ENCODE measurements at places on chromosomes 3 and 15.

DNA sequence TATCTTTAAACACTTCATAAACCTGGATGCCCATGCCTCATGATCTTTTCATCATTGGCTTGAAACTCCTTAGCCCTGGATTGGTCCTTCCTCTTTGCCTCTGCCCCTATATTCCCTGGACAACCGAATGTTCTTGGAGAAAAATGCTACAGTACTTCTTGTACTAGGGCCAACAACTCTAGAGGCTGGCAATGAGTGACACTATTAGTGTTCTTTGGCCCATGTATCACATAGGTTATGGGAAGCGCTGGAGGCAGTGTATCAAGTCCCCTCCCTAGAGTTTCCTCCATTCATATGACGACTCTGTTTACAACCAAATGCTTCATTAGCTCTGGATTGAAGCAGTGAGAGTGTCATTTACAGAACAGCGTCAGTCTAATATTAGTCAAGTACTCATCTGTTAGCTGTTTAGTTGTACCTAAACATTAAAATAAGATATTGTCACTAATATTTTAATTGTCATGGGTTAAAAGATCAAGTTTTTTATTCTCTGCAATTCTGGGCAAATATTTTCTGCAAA is 66.4 kb upstream of the MYO5C start:
- no peak for DNase-seq

DNA sequence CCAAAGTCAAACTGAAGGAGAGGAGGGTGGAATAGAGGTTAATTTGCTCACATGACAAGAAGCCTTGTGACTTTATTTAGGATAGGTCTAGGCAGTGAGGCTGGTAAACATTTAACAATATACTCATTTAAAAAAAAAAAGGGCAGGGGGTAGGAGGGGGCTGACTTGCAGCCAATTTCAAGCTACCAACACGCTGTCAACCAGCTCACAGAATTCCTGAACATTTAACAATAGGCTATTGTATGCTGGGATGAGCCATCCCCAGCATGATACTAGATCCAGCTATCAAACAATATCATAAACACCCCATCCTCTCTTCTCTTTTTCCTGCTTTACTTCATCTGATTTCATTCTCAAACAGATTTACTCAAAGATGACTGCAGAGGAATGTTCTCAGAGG is 1096.3 kb upstream of the CFAP20DC start:
- DNase-seq, result no peak

DNA sequence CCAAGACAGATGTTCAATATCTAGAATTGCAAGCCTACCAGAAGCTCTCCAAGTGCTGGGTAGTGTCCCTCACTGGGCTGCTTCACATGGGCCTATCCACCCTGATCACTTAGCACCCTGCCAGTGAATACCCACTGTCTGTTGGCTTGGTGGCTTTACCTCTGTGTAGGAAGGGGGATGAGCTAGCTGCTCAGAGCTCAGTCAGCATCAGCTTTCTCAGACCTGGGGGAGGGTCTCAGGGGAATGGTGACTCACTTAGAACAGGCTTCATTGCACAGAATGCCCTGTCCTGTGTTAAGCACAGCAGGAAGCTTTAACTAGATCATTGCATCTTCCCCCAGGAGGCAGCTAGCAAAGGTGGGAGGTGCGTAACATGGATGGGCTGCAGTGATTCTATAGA is 209.8 kb downstream of the PDCD6IP start:
- no peak for DNase-seq

- no peak for DNase-seq
These were observed 13.0 kb upstream of the PHLDB2 start for GRCh38 chr3:111846039-111846438.

DNA sequence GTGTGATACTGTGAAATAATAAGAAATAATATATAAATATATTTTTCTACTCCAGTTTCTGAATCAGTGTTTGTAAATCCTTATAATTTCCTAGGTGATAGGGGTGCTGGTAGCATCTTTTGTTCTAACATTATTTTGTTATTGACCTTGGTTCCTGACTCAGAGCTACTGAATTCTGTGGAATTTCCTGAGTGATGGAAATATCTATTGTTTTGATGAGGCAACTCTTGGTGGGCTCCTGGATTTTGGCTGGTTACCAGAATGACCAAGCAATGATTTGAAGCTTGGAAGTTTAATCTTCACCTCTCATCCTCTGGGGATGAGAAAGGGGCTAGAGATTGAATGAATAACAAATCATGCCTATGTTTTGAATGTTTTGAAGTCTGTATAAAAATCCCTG is 377.3 kb downstream of the LPP start:
- no peak for DNase-seq

DNA sequence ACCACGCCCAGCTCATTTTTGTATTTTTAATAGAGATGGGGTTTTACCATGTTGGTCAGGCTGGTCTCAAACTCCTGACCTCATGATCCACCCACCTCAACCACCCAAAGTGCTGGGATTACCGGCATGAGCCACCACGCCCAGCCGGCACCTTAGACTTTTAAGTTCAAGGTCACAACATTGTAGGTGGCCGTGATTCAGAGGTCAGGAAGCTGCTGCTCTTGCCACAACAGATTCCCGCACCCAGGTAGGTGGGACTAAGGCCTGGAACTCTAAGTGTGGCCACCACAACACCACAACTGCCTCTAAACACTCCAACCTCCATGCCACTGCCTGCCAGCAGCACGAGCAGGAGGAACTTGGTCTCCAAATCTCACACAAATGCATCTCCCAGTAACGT is 196.8 kb downstream of the STT3B start:
- no peak for DNase-seq

DNA sequence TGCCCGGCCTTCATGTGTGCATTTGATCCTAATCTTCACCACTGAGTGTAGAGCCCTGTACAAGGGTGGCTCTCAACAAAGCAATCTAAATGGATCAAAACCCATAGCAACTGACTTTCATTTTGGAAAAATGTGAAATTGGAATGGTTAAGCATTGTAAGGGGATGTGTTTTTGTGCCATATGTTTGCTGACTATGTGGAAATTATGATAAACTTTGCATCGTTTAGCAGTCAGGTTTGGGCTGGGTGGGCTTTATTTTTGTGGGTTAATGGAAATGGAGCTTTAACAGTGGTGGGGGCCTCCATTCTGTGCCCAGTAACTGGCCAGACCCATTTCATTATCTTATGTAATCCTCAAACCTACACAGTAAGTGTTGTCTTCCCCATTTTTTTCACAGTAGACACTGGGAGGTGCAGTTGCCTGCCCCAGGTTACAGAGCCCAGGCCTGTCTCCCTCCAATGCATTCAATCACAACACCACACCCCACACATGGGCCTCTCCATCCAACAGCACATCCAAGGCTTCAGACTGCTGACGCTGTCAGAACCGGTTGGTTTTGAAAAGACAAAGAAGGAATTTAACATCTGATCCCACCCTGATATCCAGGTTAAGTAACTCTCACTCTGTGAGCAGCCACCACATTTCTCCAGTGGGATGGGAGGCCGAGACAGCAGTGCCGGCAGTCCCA is 136.3 kb upstream of the ABHD17C start:
- no peak for DNase-seq

GRCh38 chr3:125957674-125958510 is 11.1 kb upstream of the ROPN1B start:
- DNase-seq, result no peak

DNA sequence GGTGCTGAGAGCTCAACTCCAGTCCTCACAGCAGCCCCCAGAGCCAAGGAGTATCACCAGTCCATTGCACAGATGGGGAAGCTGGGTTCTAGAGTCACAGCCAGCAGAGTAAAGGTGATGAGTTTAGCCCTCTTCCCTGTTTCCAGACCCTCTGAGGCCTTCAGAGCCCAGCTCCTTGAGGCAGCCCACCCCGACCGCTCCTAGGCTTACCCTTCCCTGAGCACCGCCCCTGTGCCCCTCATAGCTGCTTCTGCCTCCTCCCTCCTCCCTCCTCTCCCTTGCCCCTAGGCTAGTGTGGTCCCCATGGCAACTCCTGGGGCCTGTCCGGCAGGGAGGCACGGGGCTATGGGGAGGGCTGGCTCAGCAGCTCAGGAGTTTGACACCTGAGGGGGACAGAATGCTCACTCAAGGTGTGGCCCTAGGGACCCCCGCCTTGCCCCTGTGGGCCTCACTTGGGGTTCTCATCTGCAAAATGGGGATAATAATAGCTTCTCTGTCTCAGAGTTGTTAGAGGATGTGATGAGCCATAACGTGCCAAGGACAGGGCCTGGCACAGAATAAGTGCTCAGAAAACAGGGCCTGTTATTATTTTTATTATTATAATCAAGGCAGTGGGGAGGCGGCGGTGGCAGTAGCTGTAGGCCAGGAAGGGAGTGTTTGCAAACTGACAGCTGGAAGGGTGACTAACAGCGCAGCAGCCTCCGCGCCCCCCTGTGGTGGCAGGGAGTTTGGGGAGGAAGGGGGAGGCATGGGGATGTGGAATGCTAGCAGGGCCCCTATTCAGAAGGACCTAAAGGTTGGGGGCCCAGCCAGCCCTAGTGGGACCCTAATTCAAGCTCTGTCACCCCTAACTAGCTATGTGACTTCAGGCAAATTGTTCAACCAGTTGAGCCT is 11.5 kb downstream of the CSK start:
- no peak for DNase-seq

DNA sequence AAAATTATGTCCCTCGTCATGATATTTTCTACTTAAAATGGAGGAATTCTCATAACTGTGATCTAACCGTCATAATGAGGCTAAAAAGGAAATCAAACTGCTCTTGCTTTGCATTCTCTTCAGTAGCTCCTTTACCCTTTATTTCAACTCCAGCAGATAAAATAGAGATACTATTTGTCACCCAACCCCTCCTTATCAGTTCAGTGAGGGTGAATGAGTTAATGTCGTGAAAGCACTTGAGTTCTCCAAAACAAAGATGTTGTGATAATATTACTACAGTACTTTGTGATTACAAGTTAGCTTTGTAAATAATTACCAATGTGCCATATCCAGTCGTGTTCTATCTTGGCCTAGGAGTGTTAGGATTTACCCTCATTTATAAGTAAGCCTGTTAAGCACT is 63.4 kb upstream of the ANKRD28 start:
- no peak for DNase-seq

DNA sequence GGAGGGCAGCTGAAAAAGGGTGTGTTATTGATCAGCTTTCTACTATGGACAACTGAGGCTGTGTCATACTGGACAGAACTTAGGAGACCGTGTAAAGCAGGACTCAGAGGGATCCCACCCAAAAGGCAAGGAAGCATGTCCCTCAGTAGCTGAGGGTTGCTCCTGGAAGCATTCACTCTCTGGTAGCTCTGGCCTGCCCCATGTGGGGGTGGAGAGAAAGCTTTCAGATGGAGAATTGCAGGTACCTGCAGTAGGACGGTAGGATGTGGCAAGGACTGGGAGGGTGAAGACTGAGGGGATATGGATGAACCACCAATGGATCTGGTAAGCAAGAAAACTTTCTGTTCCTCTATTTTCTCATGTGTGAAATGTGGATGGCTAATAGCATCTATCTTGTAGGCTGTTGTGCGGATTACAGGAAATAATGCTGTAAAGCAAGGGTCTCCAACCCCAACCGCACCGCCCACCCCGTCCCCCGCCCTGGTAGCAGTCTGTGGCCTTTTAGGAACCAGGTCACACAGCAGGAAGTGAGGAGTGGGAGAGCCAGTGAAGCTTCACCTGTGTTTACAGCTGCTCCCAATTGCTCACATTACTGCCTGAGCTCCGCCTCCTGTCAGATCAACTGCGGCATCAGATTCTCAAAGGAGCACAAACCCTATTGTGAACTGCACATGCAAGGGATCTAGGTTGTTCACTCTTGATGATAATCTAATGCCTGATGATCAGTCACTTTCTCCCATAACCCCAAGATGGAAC is 157.7 kb upstream of the PROK2 start:
- no peak for DNase-seq

- no peak for DNase-seq
These were observed 334.6 kb downstream of the GABRB3 start for GRCh38 chr15:26438316-26438715.

DNA sequence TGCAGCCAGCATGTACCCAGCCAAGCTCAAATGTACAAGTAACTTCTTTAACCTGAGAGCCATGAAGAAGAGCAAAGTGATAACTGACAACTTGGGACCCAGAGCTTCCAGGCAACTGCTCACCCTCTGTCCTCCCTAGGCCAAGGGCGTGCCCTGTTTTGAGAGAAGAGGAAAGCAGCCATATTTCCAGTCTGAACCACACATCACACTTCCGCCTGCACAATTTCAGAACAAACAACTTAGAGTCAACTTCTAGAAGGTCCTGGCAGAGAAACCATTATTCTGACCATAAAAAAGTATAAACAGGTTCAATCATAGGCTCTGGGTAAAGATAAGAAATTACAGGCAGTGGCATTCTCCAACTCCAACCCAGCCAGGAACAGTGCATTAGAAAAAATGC is 50.1 kb downstream of the ITGB5 start:
- DNase-seq, result no peak

- DNase-seq, result no peak
These were observed 49.1 kb upstream of the CSPG4 start for GRCh38 chr15:75761446-75762356.

DNA sequence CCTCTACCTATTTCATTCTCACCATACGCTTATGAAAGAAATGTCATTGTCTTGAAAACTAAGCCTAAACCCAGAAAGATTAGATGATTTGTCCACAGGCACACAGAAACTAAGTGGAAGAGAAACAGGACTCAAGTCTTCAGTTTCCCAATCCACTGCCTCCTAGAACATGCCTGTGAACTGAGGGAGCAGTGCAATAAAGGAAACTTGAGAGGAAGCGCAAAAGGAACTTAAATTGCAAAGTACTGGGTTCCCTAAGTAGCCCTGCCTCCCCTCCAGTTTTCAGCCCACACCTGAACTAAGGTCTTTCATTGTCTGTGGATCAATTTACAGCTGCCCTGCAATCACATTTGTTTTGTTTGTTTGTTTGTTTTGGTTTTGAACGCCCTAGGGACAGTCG is 56.7 kb upstream of the TSEN2 start:
- no peak for DNase-seq

- DNase-seq, result no peak
These were observed 33.9 kb upstream of the TBC1D23 start for GRCh38 chr3:100226712-100227429.

GRCh38 chr15:90836296-90836871 is 32.0 kb upstream of the FURIN start:
- no peak for DNase-seq

- no peak for DNase-seq
These were observed 143.3 kb upstream of the SLCO3A1 start for GRCh38 chr15:91710080-91710698.

GRCh38 chr3:182962166-182962565 is 18.2 kb downstream of the DCUN1D1 start:
- no peak for DNase-seq

- no peak for DNase-seq
These were observed 700.3 kb downstream of the TUSC7 start for GRCh38 chr3:117409701-117410459.

DNA sequence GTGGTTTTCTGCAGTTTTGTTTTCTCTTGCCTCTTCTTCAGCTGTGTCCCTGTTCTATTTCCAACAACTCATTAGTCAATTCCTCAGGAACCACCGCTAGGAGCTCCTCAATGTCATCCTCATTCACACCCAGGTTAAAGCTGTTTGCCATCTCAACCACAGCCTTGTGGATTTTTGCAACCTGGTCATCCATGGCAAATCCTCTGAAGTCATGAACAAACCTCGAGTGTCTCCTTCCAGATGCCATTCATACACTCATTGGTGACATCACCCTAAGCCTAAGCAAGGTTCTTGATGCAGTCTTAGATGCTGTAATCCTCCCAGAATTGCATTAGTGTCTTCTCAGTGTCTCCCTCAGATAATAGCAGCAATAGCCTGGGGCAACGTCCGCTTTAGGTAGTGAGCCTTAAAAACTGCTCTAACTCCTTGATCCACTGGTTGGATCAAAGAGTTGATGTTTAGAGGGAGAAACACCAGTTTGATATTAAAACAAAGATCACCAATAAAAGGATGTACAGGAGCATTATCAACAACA is 31.5 kb upstream of the ZNF502 start:
- DNase-seq, result no peak
